Stimulated activated CD4-positive, alpha-beta T cell treated with anti-CD3 and anti-CD28 coated beads, Interleukin-15, amount 100 ng/mL, for 48 hours (primary cell): ENCODE measurements at places on chromosomes 5 and 9.

GRCh38 chr5:116892993-116893392, 318.4 kb upstream of the SEMA6A start:
- DNase-seq = no peak

- no peak for DNase-seq
These were observed 260.0 kb downstream of the RAB3C start for GRCh38 chr5:58842852-58843251.

- DNase-seq = no peak
These were observed 567.6 kb upstream of the RGMB start for GRCh38 chr5:98205691-98206461.

GRCh38 chr9:137784641-137785513, 92.7 kb upstream of the CACNA1B start:
- no peak for DNase-seq

DNA sequence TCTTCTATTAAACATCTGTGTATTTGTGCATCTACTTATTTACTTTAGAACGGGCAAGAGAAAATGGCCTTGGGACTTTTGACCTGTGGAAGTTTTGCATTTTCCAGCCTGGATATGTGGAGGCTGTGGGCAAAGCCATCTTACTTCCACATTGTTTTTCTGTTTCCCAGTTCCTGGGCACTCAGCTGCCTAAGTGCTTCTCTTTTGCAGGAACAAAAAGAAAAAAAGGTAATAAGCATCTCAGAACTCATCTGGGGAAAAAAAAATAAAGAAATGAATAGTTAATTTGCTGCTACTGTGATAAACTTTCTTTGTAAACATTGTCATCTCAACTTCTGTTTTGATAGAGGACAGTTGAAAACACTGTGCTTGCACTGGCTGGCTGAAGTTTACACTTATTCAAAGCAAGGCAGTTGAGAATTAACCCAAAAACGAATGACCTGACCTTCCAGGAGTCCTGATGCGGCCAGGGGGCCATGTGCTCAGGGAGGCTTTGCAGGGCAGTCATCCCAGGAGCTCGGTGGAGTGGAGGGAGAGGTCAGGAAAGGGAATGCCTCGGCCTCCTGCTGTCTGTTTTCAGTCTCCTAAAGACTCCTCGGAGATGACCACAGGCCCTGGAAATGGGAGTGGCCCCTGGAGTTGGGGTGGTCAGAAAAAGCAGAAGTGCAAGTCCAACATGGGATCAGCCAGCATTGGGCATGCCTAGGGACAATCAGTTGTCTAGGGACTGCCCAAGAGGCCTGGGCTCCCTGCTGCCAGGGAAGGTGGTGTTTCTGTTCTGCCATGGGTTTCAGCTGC, 75.5 kb downstream of the RAI14 start:
- DNase-seq = no peak

GRCh38 chr5:131747180-131748105, 49.4 kb downstream of the FNIP1 start:
- DNase-seq = no peak

GRCh38 chr5:84874196-84874595, 489.5 kb upstream of the EDIL3 start:
- DNase-seq = no peak
